Prostate gland (tissue), 2 donors: ENCODE measurements at places on chromosomes 16 and 17.

DNA sequence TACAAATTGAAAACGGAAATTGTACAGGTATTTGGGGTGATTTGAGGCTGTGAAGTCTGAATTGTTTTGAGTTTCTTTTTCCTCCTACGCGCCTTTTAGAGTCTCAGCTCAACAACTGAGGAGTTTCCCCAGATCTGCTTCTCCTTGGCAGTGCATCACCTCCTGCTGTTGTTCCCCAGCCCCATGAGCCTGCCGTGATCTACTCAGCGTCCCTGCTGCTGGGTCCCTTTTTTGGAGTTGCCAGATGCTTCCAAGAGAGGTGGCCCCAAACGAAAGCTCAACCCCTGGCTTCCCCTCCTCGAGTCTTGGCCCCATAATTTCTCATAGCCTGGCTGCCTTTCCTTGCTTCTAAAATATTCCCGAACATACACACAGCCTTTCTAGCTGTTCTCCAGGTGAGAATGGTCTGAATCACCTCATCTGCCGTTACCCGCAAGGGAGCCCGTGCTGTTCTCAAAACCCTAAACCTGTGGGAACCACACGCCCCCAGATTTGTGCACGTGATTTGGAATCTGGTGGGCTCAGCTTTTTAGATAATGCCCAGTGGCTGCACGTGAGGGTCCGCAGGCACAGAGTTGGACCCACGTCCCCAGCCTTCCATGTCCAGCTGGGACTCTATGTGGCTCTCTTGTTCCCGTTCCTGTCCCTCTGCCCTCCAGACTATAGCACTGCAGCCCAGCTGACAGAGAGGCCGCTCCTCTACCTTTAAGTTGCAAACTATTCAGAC is 179.1 kb upstream of the CHMP6 start:
- DNase-seq, result no peak

- DNase-seq, result no peak
Observed at GRCh38 chr16:10511829-10512228, 68.6 kb downstream of the EMP2 start.

DNA sequence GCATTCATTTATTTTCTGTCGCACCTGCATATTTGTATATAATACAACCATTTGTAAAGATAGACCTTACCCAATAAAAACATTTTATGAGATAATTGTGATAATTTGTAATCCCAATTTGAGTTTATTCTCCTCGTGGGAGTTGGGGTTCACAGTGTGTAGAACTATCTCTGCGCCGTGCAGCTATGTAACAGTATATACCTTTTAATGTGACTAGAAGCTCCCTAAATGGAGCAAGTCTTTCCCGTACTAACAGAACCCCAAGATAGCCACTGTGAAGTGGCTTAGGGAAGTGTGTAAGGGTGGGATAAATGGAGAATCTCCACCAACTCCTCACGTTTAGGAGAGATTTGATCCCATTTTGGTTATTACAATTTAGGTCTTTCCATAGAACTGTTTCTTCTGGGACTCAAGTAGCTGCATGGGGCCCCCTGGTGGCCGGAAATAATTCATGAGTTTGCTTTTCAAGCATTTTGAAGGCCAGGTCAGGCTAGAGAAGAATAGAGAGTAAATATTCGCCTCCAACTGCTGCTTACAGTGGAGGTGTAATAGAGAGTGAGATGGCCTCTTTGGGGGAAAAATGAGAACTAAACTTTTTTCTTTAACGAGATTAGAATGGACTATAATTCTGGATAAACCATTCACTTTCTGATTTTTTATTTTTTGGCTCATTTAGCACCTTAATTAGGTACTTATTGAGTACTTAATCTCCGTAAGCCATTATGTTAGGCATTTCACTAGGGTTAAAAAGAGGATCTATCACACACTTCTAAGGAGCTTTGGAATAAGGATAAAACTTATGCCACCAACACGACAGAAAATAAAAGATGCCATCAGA is 4.5 kb downstream of the TMEM100 start:
- peak; percentile 70 for DNase-seq

DNA sequence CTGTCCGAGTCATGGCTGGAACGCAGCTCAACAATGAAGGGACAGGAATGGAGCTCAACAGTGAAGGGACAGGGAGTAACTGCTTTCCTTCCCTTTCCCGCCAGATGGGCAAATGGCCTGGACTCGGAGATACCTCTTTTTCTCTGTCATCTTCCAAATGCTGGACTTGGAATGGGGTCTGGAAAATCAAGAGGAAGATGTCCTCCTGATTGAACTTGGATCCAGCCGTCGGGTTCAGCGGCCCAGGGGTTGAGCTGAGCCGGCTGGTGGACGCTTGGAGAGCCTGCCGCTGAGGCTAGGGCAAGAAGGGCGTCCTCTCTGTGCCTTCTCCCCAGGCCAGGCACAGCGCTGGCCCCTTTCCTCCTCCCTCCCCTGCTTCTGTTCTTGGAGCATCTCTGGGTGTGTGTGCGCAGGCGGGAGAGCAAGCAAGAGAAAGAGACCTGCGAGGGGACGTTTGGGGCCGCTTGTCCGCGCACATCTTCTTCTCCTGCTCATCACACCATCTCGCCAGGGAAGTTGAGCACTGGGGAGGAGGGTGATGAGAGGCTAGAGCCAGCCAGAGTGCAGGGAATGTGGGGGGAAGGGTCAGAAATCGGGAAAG is 6.6 kb downstream of the NEUROD2 start:
- DNase-seq, result no peak

- DNase-seq, result peak; percentile 70
Observed at GRCh38 chr17:50630524-50631194, 4.0 kb upstream of the ABCC3 start.

DNA sequence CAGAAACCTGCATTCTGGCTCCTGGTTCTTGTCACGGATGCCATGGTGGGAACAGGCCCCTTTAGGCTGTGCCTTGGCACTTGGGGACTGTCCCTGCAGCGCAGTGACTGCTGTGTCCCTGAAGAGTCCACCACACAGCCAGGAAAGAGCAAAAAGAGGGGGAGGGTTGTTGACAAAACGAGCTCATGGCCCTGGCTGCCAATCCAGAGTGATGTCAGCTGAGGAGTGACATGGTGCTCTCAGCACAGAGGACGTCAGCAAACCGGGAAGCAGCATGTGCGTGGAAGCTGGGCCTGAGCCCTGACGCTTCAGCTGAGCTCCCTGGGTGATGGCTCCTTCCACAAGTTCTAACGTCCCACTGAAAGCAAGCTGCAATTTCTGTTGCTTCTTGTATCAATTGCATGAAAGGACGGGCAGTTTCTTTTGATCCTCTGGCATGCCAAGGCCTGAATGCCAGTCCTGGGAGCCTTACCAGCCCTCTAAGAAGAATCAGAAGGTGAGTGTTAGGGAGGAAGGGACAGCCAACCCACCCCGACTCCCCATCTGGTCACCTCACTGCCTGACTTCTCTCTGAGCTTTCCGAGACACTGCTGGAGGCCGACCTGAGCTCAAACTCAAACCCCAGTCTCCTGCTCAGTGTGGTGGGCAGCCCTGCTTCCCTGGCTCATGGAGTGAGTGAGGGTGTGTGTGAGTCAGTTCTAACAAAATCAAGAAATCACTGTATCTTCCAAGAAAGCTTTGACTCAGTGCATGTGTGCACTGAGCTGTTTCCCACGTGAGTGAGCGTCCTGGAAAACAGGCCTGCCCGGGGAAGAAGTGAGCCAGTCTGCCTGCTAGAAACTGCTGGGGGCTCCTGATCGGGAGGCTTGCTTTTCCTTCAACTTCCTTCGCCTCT is 14.7 kb upstream of the WNT3 start:
- DNase-seq, result peak; percentile 15

DNA sequence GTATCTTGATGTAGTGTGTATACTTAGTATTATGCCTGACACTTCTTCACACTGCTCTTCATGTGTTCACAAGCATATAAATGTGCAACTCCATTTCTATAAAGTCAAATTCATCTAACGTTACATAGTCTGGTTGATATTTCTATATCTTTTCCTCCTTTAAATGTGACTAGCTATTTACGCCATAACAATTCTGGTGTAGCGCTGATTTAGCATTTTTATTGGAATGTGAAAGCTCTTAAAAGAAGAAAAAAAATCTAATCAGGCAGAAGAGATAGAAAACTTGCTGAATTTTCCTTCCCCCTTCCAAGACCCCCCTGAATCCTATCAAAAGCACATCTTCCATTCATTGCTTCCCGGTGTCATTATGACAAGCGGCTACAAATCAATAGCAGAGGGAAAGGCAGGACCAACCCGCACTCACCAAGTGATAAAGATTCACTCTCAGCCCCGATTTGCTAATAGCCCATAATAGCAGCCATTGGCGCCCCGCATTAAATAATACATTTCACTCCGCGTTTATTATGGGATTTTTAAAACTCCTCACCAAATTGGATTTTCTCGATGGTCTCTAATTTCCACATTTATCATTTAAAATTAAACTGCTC is 299.5 kb upstream of the PMFBP1 start:
- DNase-seq, result no peak
